ENCODE measurements at places on chromosomes 11 and 22.

DNA sequence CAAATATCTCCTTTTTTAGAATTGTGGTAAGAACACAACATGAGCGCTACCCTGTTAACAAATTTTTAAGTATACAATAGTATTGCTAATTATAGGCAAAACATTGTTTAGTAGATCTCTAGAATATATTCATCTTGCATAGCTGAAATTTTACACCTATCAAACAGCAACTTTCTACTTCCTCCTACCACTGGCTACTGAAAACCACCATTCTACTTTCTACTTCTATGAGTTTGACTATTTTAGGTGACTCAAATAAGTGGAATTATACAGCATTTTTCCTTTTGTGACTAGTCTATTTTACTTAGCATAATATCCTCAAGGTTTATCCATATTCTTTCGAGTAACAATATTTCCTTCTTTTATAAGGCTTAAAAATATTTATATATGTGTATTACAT, 128.4 kb downstream of the FAM76B start:
- DNase-seq: no peak

DNA sequence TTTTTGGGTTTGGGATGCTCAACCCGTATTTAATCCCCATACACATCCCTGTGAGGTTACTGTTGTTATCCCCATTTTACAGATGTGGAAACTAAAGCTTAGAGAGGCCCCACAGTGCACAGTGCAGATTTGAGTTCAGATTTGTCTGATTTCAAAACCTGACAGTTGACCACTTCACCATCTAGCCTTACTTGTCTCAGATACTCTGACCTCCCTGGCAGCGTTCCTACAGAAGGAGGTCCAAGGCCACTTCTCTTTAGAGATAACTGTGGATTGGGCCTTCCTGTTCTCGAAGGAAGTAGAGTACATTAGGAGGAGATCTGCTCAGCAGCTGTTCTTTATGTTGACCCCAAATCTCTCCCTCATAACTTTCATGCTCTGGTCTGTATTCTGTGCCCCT, 46.7 kb upstream of the CTTN start:
- DNase-seq: no peak

DNA sequence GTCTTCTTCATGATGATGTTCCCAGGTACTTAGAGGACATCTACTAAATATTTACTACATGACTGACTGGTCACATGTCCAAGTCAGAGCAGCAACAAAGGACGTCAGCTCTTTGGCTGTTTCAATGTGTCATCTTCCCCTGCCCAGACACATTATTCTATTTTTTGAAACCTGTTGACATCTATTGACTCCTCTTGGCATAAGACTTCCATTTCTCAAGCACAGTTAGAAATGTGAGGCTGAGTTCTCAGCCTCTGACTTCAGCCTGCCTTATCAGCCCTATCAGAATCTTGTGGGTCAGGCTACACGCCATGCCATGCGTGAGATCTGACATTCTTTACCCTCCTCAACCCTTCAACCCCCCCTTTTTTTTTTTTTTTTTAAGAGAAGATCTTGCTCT, 63.8 kb downstream of the SC5D start:
- no peak for DNase-seq

GRCh38 chr11:127843483-127844396, 743.6 kb downstream of the ETS1 start:
- peak; percentile 27 for DNase-seq

- DNase-seq: no peak
Observed at GRCh38 chr11:110910384-110910783, 198.1 kb upstream of the ARHGAP20 start.

- no peak for DNase-seq
Observed at GRCh38 chr11:45366619-45367190, 80.6 kb upstream of the SYT13 start.

GRCh38 chr11:75383246-75383645, 16.1 kb upstream of the RPS3 start:
- no peak for DNase-seq

GRCh38 chr22:32721328-32722180, 80.0 kb upstream of the TIMP3 start:
- DNase-seq: no peak

DNA sequence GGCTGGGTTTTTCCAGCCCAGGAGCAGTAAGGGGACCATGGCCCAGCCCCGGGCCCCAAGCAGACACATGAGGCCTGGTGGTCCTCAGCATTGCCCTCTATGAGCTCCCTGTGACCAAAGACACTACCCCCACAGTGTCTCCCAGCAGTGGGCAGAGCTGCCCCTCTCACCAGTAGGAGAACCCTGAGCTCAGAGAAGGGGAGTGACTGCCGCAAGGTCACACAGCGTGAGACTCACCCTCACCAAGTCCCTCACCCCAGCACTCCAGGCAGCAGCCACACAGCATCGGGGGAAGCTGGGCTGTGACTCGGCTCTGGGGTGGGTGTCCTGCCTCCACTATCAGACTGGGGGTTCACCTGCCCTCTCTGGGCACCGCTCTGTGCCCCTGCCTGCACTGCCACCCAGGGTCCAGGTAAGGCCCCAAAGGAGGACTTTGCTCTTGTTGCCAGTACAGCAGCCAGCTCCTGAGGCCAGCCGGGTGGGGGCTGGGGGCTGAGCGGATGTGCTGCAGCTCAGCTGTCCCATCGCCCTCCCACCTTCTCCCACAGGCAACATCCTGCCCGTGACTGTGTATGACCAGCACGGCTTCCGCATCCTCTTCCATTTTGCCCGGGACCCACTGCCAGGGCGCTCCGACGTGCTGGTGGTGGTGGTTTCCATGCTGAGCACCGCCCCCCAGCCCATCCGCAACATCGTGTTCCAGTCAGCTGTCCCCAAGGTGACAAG, 7.9 kb upstream of the SH3BP1 start:
- no peak for DNase-seq

GRCh38 chr22:50204571-50204970, 3.8 kb downstream of the SELENOO start:
- DNase-seq: no peak

DNA sequence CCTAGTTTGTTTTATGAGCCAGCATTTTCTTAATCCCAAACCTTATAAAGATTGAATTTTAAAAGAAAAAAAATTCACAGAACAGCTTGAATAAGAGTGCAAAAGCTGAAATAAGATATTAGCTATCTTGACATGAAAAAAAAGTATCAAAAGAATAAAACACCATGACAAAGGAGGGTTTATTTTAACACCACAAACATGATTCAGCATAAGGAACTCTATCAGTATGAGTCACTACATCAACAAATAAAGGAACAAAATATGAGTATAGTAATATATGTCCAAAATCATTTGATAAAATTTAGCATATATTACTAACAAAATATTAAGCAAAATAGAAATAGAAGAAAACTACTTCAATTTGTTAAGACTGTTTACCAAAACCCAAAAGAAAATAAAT, 9.6 kb upstream of the LMO1 start:
- DNase-seq: no peak

- no peak for DNase-seq
Observed at GRCh38 chr11:76740772-76741171, 42.4 kb upstream of the TSKU start.

DNA sequence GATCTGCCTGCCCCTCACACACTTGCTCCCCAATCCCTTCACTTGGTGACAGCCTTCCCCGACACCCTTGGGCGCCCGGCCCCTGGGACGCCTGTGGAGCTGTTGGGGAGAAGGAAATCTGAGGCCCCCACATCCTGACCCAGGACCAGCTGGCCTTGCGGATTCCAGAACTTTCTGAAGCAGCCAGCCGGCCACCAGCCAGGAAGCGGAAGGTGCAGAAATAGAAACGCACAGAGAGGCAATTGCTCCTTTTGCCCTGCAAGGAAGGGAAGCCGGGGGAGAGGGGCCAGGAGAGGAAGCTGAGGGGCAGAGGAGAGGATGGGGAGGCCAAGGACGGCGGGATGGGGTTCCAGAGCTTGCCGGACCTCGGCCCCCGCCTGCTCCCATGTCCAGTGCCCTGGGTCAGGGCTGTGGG, 66.7 kb upstream of the LINC01488 start:
- DNase-seq: no peak

DNA sequence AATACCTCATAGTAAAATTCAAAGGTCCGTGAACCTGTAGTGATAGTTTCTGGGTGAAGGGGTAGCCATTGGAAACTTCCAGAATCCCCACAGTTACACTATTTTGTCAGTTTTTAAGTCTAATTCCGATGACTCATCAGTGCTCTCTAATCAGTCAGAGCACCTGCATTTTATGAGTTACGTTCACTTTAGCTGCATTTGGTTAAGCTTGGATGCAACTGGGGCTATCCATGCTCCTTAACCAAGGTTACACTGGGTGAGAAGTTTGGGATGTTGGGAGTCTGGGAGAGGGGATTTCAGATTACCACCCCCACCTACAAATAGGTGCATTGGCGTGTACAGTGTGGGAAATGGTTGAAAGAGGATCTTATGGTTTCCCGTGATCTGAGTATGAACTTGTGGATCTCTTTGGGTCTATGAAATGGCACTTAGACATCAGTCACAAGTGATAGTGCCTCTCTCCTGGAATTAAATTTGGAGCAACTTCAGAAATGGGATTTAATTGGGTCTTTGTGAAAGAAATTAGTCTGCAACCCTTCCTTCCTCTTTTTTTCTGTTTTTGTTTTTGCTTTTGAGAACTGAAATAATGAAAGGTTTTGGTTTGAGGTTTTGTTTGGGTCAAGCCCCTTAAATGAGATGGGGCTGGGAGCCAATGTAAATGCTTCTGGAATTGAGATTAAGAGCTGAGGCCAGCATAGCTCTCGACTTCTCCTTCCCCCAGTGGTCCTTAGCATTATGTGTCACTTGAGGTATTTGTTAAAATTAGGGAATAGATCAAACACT, 31.5 kb downstream of the EHF start:
- DNase-seq: no peak

- no peak for DNase-seq
Observed at GRCh38 chr11:26278354-26278753, 53.6 kb upstream of the ANO3 start.

DNA sequence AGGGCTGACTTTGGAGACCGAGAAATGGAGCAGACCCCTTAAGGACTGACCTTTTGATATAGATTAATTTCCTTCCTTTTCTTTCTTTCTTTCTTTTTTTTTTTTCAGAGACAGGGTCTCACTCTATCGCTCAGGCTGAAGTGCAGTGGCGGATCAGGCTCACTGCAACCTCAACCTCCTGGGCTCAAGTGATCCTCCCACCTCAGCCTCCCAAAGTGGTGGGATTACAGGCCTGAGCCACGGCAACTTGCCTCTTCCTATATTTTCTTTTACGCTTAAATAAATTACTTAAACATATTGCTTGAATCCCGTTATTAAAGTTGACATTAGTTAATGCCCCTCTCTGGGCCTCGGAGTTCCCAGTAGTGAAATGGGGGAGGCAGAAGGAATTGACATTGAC, 350 bp upstream of the KCTD14 start:
- DNase-seq: no peak

All from NCI-H187 (cell line).